ENCODE measurements at places on chromosomes 7 and 10. TPM values are rescaled to one million over a fixed set of nuclear protein-coding genes. Genes with fewer than 3 reads are reported as not detected.
A peak's percentile ranks its signal among the peaks of the same experiment; 100 is the strongest.

DNA sequence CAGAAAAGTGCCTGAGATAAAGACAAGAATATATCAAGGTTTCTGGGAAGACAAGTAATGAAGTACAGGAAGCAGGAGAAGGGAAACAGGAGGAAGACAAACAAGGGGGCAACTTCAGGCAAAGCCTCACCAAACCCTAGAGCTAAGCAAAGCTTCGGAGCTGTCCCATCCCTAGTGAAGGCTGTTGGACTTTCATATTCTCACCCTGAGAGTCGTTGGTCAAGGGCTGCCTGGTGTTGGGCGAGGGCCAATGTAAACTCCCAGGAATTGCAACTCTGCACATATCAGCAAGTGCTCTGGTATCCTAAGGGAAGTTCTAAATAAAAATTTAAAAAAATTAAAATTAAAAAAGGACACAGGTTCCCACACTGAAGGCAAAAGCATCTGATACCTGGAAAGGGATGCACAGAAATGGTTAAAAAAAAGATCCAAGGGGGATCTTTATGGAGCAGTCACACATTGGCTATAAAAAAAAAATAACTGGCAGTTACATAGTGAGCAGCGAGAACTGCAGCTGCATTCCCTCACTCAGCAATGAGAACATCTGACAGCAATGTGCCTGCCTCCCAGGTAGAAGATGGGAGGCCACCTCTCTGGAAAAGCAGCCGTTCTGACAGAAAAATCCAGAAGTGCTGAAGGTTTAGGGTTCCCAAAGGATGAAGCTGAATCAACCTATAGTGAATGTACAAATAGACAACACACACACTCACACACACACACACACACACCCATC is 304.7 kb downstream of the WDR11 start:
- DNase-seq, result no peak
- no peaks in the 10 kb centered on the region for H3K27me3 ChIP-seq
- no peak overlapping the region for H3K27ac ChIP-seq
- H3K36me3 ChIP-seq, result no peaks in the 10 kb centered on the region
- no peaks in the 10 kb centered on the region for H3K4me1 ChIP-seq

DNA sequence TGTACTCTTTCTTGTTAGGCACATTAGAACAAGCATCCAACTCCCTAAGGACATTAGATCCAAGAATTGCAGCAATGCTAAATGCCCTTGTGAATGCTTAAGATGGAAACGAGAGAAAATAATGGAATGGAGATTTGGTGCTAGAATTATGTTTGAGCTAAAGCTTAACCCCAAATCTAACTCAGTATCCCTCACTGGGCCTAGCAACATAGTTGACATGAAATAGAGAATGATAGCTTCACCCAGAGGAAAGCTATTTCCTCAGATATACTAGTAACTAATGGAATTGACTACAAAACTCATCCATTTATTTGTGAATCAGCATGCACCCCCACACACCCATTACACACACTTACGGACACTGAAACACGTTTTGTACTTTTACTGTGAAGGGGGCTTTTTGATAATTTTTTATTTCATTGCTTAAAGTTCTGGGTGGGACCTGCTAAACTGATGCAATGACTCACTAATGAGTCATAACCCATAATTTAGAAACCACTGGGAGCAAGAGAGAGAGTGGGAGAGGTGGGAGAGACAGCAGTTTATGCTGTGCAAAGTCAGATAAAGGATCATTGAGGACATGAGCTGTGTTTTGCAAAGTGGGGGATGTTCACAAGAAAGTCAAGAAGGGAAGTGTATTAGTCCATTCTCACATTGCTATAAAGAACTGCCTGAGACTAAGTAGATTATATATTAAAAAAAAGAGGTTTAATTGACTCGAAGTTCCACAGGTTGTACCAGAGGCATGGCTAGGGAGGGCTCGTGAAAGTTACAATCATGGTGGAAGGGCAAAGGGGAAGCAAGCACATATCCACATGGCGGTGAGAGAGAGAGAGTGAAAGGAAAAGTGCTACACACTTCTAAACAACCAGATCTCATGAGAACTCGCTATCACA is 382.7 kb downstream of the SFMBT2 start:
- H3K27ac ChIP-seq, result peak overlapping the region; percentile 57
- no peak overlapping the region for H3K4me3 ChIP-seq
- no peaks in the 10 kb centered on the region for H3K27me3 ChIP-seq
- H3K4me1 ChIP-seq, result peaks cover 42% of the 10 kb centered on the region
- H3K36me3 ChIP-seq, result peaks cover 31% of the 10 kb centered on the region

DNA sequence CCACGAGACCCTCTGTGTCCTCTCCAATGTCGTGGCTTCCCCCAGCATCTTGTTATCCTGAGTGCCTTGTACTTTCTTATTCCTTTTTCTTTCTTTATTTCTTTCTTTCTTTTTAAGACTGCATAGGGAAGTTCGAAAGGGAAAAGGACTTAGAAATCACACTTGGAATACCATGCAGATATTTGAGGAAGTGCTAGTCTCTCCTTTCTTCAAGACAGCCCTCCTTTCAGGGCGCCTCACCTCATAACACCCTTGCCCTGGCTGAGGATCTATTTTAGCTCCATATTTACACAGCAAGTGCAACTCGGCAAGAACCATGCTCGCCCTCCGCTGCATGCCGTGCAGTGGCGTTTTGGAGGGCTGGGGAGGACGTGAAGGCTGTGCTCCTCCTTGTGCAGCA is 232.3 kb upstream of the GLI3 start:
- H3K4me3 ChIP-seq, result no peak overlapping the region
- no peaks in the 10 kb centered on the region for H3K27me3 ChIP-seq
- H3K36me3 ChIP-seq, result no peaks in the 10 kb centered on the region
- no peak for DNase-seq
- no peaks in the 10 kb centered on the region for H3K4me1 ChIP-seq

- H3K27me3 ChIP-seq, result no peaks in the 10 kb centered on the region
- no peak overlapping the region for H3K4me3 ChIP-seq
- no peaks in the 10 kb centered on the region for H3K4me1 ChIP-seq
- no peak overlapping the region for H3K27ac ChIP-seq
Observed at GRCh38 chr10:127523476-127523875, 25.6 kb upstream of the NPS start.

DNA sequence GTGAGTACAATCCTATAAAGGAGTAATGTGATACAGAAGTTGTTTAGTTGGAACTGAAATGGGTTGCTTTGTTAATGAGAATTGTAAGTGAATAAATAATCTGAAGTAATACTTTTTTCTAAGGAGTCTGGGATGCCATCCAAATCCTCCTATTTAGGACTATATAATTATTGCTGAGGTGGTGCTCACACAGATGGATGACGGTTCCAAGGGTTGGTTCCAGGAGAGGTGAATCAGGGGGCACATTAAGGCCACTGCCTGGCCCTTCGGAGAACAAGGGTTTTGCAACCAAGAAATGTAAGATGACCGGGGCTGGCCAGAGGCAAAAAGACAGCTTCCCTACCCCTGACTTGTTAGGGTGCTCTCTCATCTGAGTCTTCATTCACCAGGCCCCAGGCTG is 352.7 kb downstream of the PHTF2 start:
- no peak overlapping the region for H3K27ac ChIP-seq
- H3K4me1 ChIP-seq, result no peaks in the 10 kb centered on the region
- no peaks in the 10 kb centered on the region for H3K36me3 ChIP-seq
- no peaks in the 10 kb centered on the region for H3K27me3 ChIP-seq

The GNAI1 gene
- not detected for total RNA-seq

The ZNHIT1 gene
- total RNA-seq, result 56.1 TPM
